Stimulated activated CD4-positive, alpha-beta T cell treated with anti-CD3 and anti-CD28 coated beads, Interleukin-2, amount 100 ng/mL, for 48 hours (primary cell): ENCODE measurements at places on chromosomes 4 and X.

DNA sequence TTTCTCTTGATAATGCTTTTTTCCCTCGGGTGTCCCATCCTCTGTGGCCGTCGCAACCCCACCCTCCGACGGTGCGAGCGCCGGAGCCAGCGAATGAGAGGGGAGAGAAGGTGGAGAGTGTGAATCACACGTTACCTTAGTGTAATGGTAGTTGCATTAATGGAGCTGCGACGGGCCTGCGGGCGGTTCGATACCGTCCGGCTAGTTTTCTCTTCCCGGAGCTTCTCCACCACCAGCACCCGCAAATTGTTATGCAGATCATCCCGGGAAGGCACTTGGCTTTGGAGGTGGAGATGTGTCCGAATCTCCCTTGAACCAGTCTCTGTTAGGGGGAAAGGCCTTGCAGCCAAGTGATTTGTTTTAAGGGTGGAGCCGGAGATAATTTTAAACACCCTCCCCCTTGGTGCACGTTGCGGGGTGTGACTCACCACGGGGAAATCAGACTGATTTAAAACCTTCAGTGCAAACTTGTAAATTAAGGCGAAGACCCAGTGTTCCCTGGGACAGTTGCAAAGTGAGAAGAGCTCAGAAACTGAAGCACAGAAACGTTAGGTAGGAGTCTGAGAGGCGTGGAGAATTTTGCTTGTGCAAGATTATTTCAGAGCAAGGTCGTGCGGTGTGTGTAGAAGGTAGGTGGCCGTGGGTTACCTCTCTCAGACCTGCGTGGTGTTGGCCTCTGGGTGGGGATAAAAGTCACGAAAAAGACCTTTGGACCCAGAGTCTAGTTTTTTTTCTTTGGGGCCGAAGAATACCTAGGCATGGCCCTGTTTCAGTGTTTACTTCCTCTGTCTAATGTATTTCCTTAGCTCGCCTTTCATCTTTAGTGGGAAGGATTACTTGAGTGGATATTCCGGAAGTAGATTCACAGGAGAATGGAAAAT lies 1.3 kb downstream of the AFF1 start:
- DNase-seq, result peak; percentile 64

- DNase-seq, result no peak
Measured at GRCh38 chrX:42085836-42086235, 162.5 kb upstream of the CASK start.

- DNase-seq, result no peak
Measured at GRCh38 chr4:109730619-109731545, 1.0 kb upstream of the PLA2G12A start.

- no peak for DNase-seq
Measured at GRCh38 chrX:20527558-20528011, 260.9 kb upstream of the RPS6KA3 start.

DNA sequence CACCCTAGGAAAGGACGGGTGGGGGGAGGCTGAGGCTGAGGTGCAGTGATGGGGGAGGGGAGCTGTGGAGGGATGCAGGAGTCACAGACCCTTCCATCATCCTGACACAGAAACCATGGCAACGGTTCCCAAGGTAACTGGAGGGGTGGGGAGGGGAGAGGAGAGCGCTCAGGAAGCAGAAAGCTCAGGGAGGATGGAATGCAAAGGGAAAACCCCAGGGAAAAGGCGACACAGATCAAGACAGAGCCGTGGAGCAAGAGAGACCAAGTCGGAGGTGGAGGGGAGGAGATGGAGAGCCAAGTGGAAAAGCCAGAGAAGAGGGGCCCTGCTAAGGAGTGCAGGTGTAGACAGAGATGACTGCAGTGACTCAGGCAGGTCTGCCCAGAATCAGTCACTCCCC lies 14.5 kb downstream of the L1CAM start:
- DNase-seq, result no peak

DNA sequence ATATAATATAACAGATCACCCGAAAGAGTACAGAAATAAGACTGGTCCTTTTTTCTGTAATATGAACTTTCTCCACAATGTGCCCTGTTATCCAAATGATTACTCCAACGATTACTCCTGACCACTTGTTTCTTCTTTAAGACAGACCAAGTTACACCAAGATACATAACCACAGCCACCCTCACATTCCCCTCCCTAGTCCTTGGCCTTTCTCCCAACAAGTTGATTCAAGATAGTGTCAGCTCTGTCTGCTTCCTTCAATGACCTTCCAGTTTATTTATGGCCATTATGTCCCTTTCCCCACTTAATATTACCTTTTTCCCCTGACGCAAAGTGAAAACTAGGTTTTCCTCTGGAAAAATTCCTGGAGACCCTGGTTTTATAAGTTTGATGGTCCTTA lies 397.2 kb downstream of the FAM47B start:
- DNase-seq, result no peak

- DNase-seq, result no peak
Measured at GRCh38 chr4:113998079-113998478, 18.6 kb upstream of the ARSJ start.

DNA sequence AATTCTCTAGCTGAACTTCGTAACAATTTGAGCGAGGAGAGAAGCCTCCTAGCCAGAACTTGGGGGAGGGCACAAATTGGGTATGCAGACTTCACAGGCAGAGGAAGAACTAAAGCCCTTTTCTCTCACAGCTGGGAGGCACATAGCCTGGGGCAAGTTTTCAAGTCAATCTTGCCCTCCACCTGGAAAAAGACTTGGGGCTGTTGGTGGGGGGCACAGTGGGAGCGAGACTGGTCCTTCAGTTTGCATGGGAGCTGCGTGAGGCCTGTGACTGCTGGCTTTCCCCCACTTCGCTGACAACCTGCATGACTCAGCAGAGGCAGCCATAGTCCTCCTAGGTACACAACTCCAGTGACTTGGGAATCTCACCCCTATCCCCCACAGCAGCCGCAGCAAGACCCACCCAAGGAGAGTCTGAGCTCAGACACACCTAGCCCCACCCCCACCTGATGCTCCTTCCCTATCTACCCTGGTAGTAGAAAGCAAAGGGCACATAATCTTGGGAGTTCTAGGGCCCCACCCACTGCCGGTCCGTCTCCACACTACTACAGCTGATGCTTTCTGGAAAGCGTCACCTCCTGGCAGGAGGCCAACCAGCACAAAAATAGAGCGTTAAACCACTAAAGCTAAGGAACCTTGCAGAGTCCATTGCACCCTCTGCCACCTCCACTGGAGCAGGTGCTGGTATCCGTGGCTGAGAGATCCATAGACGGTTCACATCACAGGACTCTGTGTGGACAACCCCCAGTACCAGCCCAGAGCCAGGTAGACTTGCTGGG lies 160.8 kb downstream of the CBLL2 start:
- no peak for DNase-seq

DNA sequence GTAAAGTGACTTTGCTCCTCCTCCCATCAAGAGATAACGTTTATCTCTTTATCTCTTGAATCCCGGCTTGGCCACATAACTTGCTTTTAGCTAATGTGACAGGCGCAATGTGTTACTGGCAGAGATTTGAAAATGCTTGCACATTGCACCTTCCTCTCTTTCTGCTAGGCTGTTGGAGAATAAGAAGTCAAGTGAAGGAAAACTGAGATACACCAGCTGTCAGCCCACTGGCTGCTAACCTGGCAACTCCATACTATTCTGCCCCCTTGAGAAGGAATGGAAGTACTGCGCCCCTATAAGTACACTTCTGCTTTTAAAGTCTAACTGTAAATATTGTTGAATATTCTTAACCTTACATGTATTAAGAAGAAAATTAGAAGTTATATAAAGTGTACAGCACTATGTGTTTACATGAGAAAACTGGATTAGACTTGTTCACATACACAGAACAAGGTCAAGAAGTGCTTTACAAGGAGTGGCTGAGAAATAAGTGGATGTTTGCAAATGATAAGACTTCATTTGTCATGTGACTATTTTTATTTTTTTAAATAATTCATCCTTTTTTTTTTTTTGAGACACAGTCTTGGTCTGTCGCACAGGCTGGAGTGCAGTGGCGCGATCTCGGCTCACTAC lies 424.5 kb upstream of the CTSO start:
- DNase-seq, result no peak

DNA sequence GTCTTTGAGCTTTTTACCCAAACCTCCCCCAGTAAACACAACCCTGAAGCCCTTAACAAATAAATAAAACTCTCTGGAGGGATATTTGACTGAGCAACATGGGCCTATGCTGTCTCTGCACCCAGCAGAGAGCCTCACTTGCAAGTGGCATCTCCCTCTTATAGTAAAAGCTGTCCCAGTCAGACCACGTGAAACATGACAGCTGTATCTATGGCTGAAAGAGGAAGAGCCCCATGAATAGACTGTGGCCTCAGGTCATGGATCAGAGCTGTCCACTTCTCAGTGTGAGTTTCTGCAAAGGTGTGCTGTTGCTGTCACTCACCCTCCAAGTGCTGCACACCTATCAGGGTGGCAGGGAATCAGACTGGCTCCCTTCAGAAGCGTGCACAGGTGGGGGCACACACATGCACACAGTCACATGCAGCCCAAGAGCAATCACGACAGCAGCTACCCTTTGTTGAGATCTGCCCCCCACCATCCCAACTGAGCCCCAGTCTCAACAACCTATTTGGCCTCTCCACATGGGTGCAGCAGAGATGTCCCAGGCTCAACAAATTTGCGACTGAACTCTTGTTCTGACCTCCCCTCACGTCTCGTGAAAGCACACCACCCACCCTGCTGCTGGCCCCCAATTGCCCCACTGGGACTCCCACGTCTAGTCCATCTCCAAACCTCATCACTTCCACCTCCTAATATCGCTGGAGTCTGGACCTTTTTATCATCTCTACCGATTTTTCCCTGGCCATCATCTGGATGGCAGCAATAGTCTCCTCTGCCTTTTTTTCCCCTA lies 45.6 kb downstream of the NAT8L start:
- DNase-seq, result no peak

- no peak for DNase-seq
Measured at GRCh38 chr4:152352622-152353116, 183.2 kb downstream of the FBXW7 start.

DNA sequence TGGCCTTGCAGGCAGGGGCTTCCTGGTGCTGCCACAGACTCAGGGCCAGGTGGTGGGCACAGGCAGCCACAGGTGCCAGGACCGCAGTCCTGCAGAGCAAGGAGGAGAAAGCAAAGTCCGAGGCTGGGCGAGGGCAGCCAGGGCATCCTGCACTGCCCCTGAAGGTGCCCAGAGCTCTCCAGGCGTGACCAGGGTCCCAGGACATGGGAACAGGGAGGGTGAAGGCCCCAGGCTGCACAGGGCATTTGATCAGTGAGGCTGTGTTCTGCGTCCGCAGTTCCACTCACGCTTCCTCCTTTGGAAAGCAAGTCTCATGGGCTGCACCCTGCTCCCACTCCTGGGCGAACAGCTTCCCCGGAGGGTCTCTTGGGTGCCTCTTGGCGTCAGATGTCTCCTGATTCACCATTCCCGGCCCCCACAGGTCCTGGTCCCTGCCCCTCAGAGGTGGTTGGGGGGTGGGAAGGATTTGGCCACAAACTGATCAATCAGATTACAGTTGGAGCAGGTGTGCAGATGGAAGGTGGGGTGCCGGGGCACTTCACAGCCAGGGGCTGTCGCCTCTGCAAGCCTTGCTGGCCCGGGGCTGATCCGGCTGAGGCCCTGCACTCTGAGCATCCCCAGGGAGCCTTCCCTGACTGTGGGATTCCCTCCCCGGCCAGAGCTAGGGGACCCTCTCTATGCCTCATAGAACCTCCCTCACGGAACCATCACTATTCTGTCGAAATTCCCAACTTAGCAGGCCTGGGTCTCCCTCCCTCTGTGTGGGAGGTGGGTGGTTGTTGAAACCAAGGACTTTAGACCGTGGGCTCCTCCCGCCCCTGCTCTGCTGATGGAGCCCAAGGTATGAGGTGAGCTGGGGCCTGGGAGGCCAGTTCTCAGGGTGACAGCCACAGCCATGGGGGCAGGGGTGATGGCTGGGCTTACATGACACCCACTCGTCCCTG lies 3.3 kb downstream of the SH3TC1 start:
- DNase-seq, result no peak

- DNase-seq, result no peak
Measured at GRCh38 chr4:79298484-79298883, 27.4 kb downstream of the NAA11 start.

DNA sequence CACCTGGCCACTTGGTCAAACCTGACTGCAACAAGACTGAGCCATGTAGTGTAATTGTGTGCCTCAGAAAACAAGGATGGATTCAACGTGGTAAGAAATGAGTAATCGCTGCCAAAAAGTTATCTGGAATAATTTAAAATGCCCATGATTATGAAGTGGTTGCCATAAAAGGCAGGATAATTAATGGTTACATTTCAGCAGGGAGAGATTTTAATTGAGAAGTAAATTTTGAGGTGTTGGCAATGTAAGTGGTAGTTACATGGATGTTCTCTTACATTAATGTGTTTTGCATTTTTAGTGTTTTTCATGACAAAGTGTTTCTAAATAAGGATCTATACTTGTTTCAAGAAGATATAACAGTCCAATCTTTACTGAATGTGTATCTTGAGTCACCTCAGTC lies 15.7 kb downstream of the HAUS3 start:
- DNase-seq, result no peak

DNA sequence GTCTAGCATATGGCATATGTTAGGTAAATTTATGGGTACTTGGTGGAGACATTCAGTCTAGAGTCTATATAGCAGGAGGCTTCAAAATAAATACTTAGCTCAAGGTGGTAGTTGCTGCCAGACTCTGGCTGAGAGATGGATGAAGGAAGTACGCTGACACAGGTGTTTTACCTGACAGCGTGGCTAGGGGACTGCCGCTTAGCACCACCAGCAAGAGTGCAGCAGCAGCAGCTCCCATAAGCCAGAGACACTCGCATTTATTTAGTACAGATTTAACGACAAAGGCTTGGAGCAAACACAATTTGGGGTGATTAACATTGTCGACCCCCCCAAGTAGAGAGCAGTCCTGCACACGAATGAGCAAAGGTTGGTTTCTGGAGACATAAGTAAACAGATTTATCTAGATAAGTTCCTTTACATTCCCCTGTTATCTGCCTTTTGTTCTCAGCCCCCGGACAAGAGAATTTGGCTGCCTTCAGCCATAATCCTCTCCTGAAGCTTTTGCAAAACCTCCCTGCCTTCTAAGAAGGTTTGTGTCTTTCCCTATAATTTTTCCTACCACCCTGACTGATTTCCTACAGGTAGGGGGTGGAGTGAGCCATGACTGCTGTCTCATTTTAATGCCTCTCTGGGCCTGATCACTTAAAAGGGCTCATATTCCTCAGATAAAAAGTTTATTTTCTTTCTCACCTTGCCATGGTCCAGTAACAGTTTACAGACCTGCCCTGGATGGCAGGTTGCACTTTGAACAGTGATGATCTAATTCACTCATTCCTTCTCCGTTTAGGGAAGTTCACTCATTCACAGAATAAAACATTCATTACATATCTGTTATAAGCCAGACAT lies 64.6 kb downstream of the RHOH start:
- no peak for DNase-seq
